ENCODE measurements at places on chromosomes 12 and 14.
A peak's percentile ranks its signal among the peaks of the same experiment; 100 is the strongest.

- no peak for DNase-seq
Observed at GRCh38 chr12:101051151-101051550, 158.9 kb downstream of the SLC5A8 start.

- DNase-seq = no peak
Observed at GRCh38 chr14:56666294-56666693, 86.7 kb downstream of the TMEM260 start.

DNA sequence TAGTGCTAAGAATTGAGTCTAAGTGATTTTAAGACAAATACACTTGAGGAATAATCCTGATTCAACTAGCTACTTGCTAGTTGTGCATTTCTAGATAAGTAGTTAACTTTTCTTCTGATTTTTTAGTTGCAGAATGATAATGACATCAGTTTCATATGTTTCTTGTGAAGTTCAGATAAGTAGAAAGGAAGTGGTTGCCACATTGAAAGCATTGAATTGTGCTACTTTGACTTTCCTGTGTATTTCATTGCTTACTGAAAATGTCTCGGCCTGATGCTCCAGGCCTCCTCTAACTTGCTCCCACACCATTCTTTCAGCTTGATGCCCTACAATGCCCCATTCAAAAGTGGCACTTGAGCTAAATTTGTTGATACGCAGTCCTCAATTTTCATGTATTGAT, 980.0 kb downstream of the TMTC2 start:
- DNase-seq = no peak

GRCh38 chr12:28795311-28795710, 353.8 kb upstream of the FAR2 start:
- peak; percentile 49 for DNase-seq

- DNase-seq = peak; percentile 93
Observed at GRCh38 chr12:113271853-113272561, 50.7 kb downstream of the TPCN1 start.

- no peak for DNase-seq
Observed at GRCh38 chr14:83173687-83174086, 1640.0 kb upstream of the SEL1L start.

GRCh38 chr12:41034686-41035085, 153.4 kb upstream of the PDZRN4 start:
- DNase-seq = no peak

DNA sequence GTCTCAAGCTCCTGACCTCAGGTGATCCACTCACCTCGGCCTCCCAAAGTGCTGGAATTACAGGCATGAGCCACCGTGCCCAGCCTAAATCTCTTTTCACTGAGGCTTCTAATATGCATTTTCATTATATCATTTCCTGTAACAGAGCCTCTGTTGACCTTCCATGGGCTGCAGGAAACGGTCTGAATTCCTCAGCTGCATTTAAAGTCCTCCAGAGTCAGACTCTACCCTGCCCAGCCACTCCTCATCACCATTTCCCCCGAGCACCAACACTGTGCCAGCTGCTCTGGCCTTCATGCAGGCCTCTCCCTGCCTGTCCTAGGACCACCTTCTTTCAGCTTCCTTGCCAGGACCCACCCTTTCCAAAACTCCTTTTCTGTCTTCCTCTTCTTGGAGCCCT, 9.8 kb upstream of the NFKBIA start:
- no peak for DNase-seq

- no peak for DNase-seq
Observed at GRCh38 chr12:120060717-120061116, 55.8 kb downstream of the RAB35 start.

DNA sequence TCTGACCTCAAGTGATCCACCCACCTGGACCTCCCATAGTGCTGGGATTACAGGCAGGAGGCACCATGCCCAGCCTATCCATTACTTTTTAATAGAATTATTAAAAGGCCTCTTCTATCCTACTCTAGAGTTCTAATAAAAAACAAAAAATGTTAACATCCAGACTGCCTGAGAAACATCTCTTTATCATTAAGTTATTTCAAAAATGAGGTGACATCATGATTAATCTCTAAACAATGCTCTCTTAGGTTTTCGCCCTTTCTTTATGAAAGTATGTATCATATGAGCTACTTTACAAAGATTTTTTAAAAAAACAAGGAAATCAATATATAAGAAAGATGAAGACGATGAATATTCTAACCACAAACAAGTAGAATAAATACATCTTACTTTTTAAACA, 52.6 kb downstream of the FGD6 start:
- no peak for DNase-seq

- no peak for DNase-seq
Observed at GRCh38 chr14:87966816-87967215, 26.2 kb downstream of the GALC start.

GRCh38 chr12:82832096-82832495, 145.4 kb downstream of the TMTC2 start:
- DNase-seq = peak; percentile 79

DNA sequence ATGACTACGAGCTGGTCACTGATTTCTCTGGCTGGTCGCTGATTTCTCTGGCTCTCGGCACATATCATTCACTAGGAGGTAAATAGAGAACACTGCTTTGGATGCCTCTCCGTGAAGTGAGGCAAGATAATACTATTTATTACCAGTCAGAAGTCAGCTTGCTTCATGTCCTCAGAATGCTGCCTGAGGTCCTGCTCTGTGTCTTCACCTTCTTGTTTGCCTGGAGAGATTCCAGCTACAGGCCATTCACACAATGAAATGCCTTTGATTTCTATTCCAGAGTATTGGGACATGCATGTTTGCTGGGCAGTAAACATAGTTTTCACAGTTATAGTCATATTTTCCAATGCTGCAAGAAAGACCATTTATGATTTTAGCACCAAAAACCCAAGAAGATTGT, 106.7 kb downstream of the AEBP2 start:
- DNase-seq = no peak

- no peak for DNase-seq
Observed at GRCh38 chr12:97118796-97119375, 211.8 kb downstream of the NEDD1 start.

- DNase-seq = no peak
Observed at GRCh38 chr12:19138956-19139355, 9.4 kb downstream of the PLEKHA5 start.

DNA sequence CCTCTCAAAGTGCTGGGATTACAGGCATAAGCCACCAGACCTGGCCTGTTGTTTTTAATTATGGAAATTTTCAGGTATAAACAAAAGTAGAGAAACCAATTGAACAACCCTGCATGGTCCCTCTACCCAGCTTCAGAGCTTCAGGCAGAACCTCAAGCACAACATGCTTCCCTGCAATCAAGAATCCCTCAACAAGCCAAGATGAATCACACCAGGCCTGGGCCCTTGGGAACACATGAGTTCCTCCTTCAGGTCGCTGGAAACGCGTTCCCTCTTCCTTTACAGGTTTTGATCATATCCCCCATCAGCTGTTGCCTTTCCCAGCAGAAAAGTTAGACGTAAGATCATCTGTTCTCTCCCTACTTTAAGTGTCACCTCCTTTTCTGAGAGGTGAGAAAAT, 20.5 kb upstream of the CORO1C start:
- DNase-seq = no peak

DNA sequence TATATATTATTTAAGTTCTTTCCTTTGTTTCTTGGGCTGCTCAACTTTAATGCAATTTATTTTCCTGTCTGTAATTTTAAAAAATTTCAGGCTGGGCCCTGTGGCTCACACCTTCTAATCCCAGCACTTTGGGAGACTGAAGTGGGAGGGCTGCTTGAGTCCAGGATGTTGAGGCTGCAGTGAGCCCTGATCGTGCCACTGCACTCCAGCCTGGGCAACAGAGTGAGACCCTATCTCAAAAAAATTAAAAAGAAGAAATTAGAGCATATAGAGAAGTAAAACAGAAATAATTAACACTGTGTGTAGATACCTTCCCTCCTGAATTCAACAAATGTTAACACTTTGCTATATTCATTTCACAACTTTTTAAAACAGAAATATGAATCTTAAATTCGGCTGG, 74.2 kb downstream of the DENND5B start:
- DNase-seq = no peak

- DNase-seq = no peak
Observed at GRCh38 chr14:65486863-65487262, 74.3 kb downstream of the FUT8 start.

DNA sequence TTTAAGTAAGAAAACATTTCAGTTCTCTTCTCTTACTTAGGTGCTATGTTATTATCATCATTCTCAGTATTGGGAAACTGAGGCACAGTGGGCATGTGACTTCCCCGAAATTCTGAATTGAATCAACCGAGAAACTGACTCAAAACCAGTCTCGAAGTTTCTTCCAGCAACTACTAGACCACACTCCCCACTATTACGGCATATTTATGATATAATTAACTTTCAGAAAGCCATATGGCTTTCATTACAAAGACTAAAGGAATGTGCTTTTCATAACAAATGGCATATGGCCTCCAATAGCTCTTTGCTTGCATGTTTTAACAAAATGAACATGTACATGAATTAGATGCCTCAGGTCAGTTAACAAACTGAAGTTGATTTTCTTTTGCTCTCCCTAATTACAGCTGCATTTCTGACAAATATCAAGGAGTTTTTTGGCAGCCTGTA, 182.9 kb upstream of the SLC38A2 start:
- no peak for DNase-seq

GRCh38 chr12:1552911-1553491, 41.4 kb downstream of the FBXL14 start:
- DNase-seq = no peak

GRCh38 chr12:54142114-54142475, 46.7 kb downstream of the SMUG1 start:
- no peak for DNase-seq

- DNase-seq = no peak
Observed at GRCh38 chr12:100473716-100474150, at the start of gene NR1H4. Gene NR1H4 (plus strand): TSS chr12:100473866. CDS start chr12:100493324, 19,458 bp downstream.

All from suppressor macrophage treated with lipopolysaccharide for 1 hour (primary cell).